ENCODE measurements at places on chromosomes 2 and 18.
A peak's percentile ranks its signal among the peaks of the same experiment; 100 is the strongest.

DNA sequence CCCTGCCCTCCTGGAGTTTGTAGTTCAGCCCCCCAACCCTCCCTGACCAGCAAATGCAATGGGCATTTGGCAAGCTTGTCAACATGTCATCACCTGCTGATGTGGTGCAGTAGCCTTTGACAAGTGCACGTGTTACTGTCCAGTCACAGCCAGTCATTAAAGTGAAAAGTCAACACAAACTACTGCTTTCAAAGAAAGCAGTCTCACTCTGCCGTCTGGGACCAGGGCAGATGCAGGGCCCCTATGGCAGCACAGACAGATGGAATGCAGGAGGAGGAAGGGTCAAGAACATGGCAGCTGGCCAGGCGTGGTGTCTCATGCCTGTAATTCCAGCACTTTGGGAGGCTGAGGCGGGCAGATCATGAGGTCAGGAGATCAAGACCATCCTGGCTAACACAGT is 222.4 kb upstream of the OSR1 start:
- no peak for ATAC-seq

DNA sequence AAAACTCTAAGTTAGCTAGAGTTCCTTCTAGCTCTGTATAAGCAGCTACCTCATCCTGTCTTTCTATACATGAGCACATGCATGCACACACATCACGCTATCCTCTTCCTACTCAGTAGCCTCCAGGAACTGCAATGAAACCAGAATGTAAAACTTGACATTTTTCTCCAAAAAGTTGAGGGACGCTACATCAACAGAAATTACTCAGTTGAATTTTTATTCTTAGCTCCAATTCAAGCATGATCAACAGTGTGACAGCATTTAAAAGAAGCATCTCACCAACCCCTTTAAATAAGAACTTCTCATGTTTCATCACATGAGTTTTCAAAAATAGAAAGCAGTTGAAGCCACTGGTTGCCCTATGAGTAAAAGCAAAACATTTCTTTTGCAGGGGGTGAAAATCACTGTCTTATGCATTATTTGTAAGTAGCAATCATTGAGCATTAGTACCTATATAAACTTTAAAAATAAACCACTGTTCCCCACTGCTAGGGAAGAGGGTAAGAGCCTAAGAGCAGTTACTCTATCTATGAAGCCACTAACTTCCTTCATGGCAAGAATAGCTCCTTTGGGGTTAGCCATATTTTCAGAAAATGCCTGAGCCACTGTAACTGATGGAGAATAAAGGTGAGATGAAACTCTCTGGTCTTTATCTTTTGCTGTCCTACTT is 77.9 kb upstream of the ARL5A start:
- peak; percentile 47 for ATAC-seq

DNA sequence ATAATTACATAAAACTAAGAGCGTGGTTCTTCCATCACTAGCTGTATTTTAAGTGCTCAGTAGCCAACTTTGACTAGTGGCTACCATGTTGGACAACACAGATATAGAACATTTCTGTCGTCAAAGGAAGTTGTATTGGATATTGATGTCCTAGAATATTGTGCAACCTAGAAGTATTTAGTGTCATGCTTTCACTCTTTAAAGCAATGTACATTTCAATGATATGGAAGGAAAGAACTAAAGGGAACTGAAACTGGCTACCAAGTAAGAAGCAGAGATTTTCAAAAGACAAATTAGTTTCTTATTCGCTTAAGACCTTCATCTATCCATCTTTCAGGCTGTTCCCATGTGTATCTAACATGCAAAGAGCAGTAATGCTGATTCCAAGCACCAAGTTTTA is 85.4 kb upstream of the EML6 start:
- ATAC-seq = no peak

- no peak for ATAC-seq
Observed at GRCh38 chr2:211900518-211900917, 638.1 kb downstream of the ERBB4 start.

DNA sequence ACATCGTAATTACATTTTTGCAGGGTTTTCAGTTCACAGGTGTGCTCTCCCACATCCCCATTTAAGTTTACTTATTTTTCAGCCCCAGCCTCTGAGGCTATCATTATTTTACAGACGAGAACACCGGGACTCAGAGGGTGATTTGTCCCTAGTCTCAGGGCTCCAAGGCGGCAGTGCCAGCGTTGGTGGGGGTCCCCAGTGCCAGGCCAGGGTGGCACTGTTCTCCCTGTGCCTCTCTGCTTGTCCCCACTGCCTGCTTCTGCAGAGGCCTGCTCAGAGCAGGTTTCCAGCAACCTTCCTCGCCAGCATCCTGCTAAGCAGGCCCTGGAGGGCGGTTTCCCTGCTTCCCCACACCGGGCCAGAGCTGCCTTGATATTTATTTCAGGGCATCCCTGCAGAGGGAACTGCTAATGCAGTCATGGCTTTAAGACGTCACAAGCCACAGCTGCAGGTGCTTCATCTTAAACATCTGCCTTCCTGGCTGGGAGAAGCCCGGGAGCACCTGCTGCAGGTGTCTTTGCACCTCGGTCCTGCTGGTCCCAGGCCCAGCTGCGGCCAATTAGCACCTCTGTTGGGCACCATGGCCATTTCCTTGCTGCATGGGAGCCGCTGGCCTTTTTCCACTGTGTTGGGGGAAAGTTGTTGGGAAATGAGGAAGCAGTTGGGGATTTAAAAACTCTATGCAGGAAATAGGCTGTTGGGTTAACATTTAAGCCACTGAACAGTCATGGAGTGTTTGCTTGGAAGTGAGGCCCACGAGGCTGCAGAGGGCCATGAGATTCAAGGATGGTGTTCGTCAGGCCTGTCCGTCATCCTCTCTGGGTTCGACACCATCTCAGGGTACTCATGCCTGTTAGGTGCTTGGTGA is 22.8 kb downstream of the HPCAL1 start:
- no peak for ATAC-seq

GRCh38 chr2:103898561-103898960 is 955.4 kb upstream of the POU3F3 start:
- ATAC-seq = no peak

DNA sequence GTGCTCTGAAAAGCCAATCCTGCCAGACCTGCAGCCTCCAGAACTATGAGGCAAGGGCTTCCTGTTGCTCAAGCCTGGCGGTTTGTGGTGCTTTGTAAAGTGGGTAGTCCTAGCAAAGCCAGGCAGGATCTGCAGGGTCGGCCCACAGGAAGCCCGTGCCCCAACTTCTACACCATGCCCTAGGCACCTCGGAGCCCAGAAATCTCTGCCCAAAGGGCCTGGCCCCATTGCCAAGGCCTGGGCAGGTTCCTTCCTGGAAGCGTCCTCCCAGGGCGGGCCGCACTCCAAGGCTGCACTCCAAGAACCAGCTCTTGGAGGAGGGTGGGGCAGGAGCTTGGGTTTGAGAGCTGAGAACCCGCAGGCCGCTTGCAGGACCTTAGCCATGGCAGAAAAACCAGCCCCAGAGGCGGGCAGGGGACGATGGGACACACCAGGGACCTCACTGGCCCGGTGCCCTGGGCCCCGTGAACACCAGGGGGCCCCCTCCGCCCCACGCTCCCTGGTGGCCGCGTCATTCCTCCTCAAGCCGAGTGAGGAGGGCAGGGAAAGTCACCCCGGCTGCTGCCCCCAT is 37.2 kb upstream of the ID2 start:
- no peak for ATAC-seq

DNA sequence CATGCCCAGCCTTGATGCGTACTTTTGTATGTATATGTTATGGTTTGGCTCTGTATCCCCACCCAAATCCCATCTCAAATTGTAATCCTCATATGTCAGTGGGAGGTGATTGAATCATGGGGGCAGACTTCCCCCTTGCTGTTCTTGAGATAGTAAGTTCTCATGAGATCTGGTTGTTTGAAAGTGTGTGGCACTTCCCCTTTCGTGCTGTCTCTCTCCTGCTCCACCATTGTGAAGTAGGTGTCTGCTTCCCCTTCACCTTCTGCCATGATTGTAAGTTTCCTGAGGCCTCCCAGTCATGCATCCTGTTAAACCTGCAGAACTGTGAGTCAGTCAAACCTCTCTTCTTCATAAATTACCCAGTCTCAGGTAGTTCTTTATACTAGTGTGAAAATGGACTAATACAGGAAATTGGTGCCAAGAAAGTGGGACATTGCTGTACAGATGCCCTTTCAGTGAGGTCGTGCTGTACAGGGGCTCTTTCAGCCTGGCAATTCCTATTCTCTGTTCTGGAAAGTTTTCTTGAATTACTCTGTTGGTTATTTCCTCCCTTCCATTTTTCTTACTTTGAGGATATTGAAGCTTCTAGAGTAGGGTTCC is 38.2 kb downstream of the KCMF1 start:
- peak; percentile 53 for ATAC-seq
